ENCODE measurements at places on chromosomes 6 and 20. TPM values are rescaled to one million over a fixed set of nuclear protein-coding genes. Genes with fewer than 3 reads are reported as not detected.

DNA sequence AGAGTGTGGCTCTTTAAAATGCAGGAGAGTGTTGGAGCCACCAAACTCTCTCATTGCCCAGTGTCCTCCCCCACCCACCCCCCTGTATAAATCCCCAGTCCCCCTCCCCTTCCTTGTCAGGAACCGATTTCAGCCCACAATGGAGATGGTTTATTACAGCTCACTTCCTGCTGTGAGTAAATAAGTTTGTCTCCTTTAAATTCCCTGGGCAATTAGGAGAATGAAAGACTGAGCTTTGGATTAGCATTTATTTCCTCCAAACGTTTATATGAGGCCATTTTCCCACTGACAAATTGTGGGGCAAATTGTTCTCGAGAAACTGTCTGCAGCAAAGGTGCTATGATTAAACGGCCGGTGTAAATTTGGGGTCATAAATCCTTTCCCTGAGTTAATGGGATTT, 128.8 kb downstream of the DHX35 start:
- no peak for DNase-seq

DNA sequence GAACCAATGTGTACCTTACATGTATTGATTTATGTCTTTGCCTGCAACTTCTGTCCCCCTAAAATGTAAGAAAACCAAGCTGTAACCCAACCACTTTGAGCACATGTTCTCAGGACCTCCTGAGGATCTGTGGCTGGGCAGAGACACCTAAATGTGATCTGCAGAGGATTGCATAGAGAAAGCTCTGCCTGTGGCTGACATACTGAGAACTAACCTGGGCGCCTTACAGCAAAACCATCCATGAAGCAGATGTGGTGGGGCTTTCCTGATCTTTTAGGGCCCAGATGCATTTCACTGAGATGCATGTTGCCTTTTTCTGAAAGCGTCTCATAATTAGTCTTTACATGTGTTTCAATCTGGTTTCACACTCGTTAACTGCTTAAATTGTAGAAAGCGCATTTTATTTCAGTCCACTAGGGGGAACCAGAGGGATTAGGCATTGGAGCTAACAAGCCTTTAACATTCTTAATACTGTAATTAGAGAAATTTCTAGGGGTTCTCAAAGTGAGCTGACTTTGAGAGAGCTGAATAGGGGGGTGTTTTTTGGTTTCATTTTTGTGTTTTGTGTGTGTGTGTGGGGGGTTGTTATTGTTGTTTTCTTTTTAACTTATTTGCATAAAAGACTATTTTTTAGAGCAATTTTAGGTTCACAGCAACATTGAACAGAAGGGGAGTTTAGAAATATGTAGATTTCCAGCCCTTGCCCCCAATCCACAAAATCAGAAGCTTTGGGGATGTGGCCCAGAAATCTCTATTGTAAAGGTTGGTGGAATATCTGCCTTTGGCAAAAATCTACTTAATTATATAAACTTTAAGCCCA, 50.9 kb upstream of the FAM184A start:
- DNase-seq, result no peak

- DNase-seq, result no peak
Measured at GRCh38 chr20:20174089-20174835, 121.9 kb downstream of the CFAP61 start.

DNA sequence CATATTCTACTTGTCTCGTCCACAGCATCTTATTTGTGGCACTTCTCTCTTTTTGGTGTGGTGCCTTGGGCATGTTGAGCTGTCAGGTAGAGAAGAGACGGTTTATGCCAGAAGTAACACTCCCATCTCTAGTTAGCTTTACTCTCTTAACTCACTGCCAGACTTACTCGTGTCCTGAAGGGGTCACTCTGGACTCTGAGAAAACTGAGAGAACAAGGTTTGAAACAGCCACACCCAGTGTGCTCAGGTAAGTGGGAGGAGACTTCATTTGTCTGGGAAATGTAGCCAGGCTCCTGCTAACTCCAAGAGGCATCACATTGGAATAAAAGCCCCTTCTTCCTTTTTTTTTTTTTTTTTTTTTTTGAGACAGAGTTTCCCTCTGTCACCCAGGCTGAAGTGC, 360.8 kb downstream of the QKI start:
- DNase-seq, result no peak

GRCh38 chr6:122063761-122064160, 335.7 kb upstream of the HSF2 start:
- no peak for DNase-seq

DNA sequence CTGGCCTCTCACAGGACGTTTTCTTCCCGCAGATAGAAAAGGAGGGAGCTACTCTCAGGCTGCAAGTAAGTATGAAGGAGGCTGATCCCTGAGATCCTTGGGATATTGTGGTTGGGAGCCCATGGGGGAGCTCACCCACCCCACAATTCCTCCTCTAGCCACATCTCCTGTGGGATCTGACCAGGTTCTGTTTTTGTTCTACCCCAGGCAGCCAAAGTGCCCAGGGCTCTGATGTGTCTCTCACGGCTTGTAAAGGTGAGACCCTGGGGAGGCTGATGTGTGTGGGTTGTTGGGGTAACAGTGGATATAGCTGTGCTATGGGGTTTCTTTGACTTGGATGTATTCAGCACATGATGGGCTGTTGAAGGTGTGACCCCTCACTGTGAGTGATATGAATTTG, 52.0 kb upstream of the POLR1H start:
- no peak for DNase-seq

Gene LAMA5
- 0.83 TPM for total RNA-seq

Gene E2F1
- 77.5 TPM for total RNA-seq

Gene PPP1R3G
- total RNA-seq, result not detected

All from activated T-helper 1 cell treated with anti-CD3 and anti-CD28 coated beads, Interleukin-12 subunit alpha, Interleukin-12 subunit beta, Interleukin-2, Interleukin-4 antibody, amounts not matched to agents 30 ng/mL and 10 ng/mL and 1 ng/mL, durations not matched to agents 14 hours and 24 hours and 36 hours (primary cell).